ENCODE measurements at places on chromosomes 2 and 18.

DNA sequence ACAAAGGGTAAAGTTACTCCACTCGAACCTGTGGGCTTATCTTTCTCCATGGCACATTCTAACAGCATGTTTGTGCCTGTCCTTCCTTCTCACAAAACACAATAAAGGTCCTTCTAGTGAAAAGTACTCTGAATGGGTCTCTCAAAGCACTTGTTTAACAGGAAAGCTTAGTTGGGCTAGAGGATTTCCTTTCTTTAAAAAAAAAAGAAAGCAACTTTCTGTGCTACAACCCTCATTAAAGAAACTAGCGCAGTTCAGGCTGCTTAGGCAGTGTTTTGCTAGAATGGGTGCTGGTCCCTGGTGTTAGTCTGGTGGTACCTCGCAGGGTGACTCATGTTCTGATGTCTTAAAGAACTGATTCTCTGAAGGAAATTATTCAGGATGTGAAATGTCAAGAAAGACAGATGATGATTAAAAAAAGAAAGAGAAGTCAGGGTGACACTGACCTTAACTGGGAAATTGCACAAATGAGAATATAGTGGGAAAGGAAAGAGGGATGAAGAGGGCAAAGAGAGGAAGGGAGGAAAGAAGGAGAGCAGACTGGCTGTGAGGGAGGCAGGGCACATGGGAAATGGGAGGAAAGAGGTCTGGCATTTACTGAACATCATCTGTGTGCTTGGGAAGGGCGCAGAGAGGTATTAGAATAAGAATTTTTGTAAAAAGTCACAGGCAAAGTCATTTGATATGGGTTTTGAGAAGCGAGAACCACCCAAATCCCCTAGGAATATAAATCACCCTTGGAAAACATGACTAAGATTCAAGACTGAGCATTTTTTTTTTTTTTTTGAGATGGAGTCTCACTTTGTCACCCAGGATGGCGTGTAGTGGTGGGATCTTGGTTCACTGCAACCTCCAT is 74.9 kb downstream of the ATP8B1 start:
- DNase-seq = no peak

DNA sequence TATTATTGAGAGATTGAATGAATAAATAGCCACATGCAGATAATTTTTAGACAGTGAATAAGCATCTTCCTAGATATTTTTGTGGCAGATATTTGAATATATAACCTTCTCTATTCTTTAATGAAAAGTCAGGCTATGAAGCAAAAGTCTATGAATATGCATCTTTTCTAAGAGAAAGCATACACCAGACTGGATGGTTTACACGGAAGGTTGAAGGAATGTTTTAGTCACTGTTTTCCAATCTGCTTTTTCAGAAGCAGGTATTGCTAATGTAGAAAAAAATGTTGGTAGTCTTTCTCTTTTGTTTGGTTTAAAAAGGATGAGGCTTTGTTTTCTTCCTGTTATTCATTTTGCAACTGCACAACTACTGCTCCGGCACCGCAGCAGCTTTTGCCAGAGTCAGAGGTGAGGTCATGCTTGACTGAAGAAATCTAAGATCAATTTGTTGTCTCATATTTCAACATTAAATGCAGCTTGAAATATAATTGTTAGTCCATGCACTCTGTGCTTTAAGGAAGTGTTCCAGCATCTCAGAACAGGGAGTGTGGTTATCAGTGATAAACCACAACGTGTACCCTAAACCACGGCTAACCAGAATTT is 1540.8 kb upstream of the PIK3C3 start:
- DNase-seq = no peak

DNA sequence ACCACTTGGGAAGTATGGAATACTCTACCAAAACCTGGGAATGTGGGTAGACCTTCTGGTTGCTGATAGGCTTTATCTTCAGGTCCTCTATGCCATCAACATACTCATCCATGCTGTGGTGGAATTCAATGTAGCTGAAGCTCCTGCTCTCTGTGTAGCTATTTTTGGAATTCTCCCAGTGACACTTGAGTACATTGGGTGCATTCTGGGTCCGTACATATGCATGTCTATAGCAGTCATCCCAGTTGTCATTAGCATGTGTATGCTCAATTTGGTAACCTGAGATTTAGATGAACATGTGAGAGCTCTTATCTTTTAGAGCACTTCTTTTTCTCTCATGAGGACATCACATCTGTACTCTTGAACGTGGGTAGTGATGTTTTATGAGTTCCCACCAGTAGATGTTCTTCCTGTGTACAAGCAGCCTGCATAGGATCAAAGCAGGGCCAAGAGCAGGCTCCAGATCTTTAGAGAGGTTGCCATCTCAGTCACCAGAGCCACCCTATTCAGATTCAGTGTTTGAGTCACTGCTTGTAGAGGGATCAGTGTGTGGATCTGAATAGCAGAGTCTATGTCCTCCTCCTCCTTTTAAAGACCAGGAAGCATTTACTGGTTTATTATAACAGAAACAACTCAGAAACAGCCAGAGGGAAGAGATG is 65.9 kb downstream of the MGAT5 start:
- no peak for DNase-seq

DNA sequence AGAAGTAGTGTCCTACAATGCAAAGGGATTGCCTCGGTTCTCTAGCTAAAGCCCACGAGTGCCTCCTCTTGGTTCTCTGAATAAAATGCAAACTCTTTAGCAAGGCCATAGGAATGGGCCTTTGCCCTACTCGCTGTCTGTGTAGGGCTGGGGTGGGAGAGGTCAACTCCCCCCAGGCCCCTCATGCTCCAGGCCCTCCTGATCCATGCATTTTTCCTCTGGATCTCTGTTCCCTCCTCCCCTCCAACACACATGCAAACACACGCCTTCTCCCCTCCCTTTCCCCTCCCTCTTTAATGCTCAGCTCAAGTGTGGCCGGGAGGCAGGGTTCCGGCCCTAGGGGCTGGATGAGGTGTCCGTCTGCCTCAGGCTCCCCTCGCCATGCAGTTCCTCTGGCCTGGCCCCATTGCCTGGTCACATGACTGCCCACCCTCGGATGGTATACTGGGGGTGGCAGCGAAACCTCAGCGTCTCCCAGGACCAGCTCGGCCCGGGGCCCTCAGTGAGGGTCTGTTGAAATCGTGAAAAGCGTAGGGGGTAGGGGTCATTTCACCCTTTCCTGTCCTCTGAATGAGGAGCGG is 14.9 kb upstream of the KLF11 start:
- no peak for DNase-seq

All from glutamatergic neuron (in vitro differentiated cells).